HAP-1 (cell line): ENCODE measurements at places on chromosomes 3 and 15.
A peak's percentile ranks its signal among the peaks of the same experiment; 100 is the strongest.

- peak; percentile 44 for DNase-seq
These were observed 40.5 kb downstream of the SOX2 start for GRCh38 chr3:181752202-181752671.

- DNase-seq = no peak
These were observed 131.3 kb upstream of the KCNMB2 start for GRCh38 chr3:178404961-178405360.

GRCh38 chr3:141231952-141232823 lies 563 bp downstream of the PXYLP1 start:
- peak; percentile 48 for DNase-seq

GRCh38 chr3:140441006-140441405 lies 236.9 kb upstream of the TRIM42 start:
- DNase-seq = no peak

- DNase-seq = peak; percentile 72
These were observed 138.1 kb upstream of the PDZRN3 start for GRCh38 chr3:73762855-73763254.

DNA sequence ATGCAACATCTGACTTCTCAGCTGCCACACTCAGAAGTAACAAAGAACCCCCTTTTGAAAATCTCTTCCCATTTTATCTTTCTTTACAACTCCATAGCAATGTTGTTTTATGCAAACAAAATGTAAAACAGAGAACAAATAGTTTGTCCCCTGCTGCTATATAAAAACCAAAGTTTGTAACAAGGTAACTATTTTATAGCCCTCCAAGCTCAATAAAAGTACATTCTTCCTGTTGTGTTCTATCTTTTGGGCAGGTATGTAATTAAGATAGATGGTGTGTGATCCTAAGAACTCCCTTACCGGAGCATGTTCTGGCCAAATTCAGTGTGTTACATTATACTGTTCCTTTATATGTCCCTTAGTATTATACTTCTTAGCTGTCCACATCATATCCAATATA lies 12.6 kb upstream of the CGNL1 start:
- no peak for DNase-seq

GRCh38 chr15:47331829-47332393 lies 385.4 kb upstream of the SEMA6D start:
- no peak for DNase-seq

- DNase-seq = peak; percentile 16
These were observed 253.6 kb downstream of the MAGI1 start for GRCh38 chr3:65785065-65785645.
